ENCODE measurements at places on chromosomes 7 and 10. TPM values are rescaled to one million over a fixed set of nuclear protein-coding genes. Genes with fewer than 3 reads are reported as not detected.

The HOXA3 gene
- not detected for total RNA-seq

GRCh38 chr7:78714356-78714755 lies 739.1 kb downstream of the MAGI2 start:
- no peak for DNase-seq

The ARHGEF35 gene
- 2.6 TPM for total RNA-seq

The UTF1 gene
- not detected for total RNA-seq

DNA sequence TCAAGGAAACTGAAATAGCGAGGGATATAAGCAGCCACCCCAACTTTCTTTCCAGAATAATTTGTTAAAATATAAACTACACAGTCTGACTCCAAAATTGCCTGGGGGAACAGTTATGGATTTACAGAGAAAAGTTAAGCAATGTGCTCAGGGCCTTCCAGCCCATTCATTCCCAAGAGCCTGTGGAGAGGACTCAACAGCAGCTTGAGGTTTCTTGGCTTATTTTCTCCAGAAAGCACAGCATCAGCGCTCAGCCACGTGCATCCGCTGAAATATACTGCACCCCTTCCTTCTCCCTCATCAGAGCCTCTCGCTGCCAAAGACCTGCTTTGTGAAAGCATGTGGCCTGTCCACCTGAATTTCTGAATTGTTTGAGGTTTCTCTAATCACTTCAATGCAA lies 375.2 kb upstream of the VWC2 start:
- DNase-seq, result no peak

- DNase-seq, result no peak
Observed at GRCh38 chr7:3497796-3498195, 196.7 kb downstream of the SDK1 start.

DNA sequence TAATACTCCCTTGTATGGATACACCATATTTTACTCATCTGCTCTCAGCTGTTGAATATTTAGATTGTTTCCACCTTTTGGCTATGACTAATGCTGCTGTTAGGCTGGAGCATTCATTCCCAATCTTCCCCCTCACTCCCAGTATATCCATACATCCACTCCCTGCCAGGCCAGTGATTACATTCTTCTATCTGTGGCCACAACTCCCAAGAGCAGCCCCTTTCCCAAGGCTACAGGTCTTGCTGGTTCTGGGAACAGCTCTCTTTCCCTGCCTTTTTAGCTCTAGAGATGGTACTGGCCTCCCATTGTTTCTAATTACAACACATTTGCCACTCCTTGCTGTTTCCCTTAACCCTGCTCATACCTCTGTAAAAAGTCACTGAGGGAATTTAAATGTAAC lies 28.2 kb downstream of the SFR1 start:
- DNase-seq, result no peak

DNA sequence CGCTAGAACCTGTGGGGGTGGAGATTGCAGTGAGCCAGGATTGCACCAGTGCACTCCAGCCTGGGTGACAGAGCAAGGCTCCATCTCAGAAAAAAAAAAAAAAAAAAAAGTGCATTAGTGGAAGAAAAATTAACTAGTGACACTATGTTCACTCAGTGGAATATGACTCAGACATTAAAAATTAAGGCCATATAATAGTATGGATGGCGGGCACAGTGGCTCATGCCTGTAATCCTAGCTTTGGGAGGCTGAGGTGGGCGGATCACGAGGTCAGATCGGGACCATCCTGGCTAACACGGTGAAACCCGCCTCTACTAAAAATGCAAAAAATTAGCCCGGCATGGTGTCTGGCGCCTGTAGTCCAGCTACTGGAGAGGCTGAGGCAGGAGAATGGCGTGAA lies 3.4 kb downstream of the PHYH start:
- no peak for DNase-seq

The TMEM26 gene
- total RNA-seq, result not detected

The FOXP2 gene
- not detected for total RNA-seq

- peak; percentile 20 for DNase-seq
Observed at GRCh38 chr10:42242135-42242805, 396.1 kb downstream of the ZNF33B start.
